Anterior cingulate cortex (tissue), 58 donors: ENCODE measurements at places on chromosomes 13 and 19.

- DNase-seq = no peak
Observed at GRCh38 chr13:51782026-51782710, 21.8 kb downstream of the DHRS12 start.

GRCh38 chr13:87884884-87885283 lies 213.7 kb downstream of the SLITRK5 start:
- no peak for DNase-seq

DNA sequence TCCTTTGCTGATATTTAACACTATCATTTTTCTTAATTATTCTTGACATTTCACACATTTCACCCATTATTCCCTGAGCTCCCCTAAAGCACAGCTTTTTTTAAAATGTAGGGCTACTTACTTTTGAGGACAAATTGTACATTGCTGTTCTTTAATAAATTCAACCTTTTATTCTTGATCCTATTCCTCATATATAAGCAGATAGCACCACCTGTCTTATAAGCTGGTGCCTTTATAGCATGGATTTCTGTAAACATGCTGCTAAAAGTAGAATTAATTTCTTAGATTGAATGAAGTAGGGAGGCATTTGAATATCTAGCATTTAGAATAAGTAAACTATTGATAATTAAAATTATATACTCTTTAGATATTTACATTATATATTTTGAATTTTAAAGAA lies 603.4 kb upstream of the PCDH9 start:
- no peak for DNase-seq

DNA sequence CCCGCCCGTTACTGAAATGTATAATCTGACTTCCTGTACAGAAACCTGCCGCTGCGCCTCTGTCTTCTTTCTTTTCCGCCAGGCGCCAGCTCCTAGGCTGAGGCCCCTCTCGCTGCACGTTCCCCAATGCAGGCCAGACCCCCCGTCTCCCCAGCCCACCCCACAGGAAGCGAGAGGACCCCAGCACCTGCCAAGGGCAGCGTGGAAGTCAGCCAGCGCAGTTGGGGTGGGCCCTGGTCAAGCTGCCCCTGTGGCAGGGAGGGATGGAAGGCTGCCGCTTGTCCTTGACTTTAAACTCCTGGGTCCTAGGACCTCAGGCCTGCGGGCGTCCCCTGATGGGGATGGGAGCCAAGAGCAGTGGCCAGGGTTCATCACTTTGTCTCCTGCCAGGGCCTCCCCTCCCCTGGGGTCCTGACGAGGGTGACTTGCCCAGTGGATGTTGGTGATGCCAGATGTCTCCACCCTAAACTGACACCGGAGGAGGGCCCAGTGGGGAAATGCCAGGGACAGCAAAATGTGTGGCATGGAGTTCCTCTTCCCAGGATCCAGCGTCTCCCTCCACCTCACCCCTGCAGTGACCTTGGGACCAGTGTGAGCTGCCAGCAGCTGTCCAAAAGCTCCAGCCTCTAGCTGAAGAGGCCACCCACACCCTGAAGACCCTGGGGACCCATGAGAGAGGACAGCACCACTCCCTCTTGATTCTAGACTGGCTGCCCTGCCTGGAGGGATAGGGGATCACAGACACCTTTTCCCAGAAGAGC lies 8.5 kb upstream of the MARCHF2 start:
- DNase-seq = no peak

DNA sequence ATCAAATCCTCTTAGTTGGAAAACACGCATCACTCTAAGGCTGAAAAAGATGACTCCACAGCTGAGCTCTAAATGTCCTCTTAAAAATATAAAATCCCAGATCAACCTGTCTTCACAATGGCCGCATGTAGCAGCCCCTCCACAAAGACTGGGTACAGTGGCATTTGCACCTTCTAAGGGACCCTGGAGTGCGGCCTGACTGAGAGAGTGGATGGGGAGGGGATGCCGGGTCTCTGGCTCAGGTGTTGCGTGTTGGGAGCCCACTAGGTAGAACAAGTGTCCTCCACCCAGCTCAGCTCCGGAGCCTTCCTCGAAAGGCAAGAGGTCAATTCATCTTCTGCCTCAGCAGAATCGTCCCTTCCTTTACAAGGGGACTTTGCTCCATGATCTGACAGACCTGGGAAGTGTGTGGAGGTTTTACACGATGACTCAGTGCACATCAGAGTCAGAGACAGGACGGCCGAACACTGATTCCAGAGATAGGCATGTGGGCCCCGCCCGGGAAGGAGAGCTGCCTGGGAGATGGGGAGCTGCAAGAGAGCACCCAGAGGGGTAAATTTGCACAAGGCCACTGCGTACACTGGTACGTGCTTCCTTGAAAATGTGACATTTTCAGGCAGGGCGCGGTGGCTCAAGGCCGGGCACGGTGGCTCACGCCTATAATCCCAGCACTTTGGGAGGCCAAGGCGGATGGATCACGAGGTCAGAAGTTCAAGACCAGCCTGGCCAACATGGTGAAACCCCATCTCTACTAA lies 23.5 kb upstream of the SLC15A1 start:
- DNase-seq = no peak

- no peak for DNase-seq
Observed at GRCh38 chr13:103935117-103935516, 868.9 kb upstream of the SLC10A2 start.

GRCh38 chr13:76697288-76697687 lies 188.9 kb downstream of the KCTD12 start:
- DNase-seq = no peak

DNA sequence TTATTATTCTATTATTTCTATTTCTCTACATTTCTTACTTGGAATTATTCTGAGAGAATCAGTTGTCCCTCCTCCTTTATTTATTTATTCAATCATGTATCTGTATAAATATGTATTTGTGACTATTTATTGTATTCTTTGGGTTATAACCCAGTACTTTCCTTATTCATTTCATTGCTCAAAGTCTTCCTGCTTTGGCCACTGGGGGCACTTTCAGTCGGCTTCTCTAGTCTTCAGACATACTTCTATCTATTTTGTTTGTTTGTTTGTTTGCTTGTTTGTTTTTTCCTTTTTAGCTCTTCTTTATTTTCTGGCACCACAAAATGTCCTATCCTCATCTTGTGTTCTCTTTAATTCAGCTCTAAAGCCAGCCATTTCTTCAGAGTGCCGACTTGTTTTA lies 260.4 kb downstream of the NALCN start:
- no peak for DNase-seq

DNA sequence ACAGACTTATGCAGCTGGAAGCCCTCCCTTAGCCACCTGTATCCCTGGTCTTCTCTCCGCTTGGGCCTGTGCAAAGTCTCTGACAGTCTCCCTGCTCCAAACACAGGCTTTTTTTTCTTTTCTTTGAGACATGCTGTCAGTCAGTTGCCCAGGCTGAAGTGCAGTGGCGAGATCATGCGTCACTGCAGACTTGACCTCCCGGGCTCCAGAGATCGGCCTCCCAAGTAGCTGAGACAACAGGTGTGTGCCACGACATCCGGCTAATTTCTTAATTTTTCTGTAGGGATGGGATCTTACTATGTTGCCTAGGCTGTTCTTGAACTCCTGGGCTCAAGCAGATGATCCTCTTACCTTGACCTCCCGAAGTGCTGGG lies 1.6 kb downstream of the MZF1 start:
- DNase-seq = no peak

DNA sequence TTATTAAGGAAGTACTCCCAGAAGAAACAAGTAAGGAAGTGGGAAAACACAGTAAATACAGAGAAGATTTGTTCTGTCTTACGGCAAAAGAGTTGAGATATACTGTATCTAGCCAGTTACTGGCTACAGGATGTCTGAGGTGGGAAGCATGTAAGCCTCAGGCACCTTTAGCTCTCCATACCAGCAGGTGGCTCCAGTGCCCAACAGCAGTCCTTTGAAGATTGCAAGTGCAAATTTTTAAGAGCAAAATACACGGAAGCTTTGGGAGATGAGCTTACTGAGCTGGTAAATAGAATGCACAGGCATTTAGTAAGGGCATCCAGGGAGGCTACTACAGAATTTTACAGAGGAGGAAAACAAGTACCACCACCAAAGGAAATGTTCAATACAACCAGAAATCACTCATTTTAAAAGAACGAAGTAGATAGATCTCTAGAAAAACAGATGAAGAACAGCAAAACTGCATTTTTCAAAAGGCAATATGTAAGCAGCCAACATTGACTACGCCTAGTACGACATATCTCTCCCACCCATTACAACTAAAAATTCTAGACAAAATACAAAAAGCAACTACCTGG lies 57.9 kb upstream of the VSTM2B start:
- DNase-seq = no peak

DNA sequence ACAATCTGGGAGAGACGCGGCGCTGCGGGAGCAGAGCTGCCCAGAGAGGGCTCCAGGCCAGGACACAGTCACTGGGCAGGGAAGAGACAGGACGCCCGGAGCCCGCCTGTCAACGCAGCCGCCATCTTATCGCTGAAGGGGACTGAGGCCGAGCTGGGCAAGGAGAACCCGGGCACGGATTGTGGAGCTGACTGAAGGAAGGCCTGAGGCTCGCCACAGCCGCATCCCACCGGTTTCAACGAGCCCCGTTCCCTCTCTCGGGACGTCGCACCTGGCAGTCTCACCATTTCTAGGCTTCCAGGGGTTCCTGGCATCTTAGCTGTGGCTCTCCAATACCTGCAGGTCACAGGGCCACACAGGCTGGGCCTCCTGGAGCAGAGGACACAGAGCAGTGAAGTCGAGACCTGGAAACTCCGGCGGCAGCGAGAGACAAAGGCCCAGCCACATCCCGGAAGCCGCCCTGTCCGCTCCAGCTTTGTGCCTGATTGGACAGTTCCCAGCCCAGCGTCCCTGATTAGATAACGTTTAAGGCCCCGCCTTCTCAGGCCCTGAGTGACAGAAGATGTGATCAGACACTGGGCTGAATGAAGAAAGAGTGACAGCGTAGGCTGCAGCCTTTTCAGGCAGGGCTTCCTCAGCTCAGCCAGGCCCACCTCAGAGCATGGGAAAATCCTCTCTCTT lies at the start of gene ZNF91:
ZNF91 (minus strand) TSS at position 431 of the 681 bp plus-strand sequence; CDS start at position 314, 117 bp downstream.
- DNase-seq = peak; percentile 90

DNA sequence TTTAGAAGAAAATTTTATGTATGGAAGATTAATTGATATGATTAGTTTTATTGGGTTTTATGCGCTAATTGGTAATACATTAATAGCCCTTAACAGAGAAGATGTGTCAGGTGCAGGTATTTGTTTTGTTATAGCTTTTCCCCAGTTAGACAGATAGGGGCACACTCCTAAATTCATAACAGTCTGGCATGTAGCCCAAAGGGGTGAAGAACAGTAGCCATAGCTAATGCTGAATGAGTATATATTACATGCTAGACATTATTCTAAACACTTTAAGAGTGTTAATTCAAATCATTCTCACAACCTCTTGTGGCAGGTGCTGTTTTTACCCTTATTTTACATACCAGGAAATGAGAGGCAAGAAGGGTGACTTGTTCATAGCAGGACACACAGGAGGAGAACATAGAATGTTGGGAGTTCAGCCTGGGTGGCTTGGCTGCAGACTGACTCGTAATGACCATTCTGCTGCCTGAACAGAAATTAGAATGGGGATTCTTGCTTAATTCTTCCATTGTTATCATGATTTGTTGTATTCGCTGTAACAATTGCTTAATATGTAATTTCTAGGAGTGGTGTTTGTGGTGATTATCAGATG lies 20.1 kb downstream of the PCCA start:
- no peak for DNase-seq

- no peak for DNase-seq
Observed at GRCh38 chr13:44388427-44389059, 14.9 kb downstream of the SERP2 start.

DNA sequence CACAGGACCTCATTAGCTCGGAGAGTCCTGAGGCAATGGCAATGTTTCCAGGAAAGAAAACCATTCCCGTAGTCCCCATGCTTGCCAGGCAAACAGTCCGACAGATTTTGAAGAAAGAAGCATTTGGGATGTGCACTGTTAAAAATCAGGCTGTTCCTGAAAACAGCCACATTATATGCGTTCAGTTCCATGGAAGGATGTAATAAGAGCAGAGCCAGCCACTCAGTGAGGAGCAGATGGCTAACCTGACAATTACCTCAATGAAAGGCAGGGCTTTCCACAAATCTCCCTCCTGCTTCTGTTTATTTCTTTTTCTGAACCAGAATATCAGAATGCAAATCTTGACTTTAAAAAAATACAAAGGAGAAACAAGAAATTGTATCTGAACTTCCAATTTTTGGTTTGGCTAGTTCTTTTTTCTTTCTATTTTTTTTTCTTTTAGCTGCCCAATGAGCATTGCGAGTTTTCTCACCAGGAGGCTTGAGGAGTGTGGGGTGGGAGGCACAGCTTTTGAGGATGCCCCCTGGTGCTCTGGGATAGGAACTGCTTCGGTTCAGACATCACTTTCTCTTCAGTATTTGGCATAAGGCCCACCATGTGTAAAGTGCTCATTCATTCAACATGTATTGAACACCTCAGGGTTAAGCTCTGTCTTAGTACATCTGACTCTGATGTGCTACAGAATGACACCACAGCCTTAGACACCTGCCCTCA lies 124.2 kb downstream of the TBC1D4 start:
- no peak for DNase-seq

GRCh38 chr19:45814166-45814780 lies 835 bp downstream of the RSPH6A start:
- DNase-seq = no peak

- no peak for DNase-seq
Observed at GRCh38 chr19:53034948-53035675, 9.4 kb upstream of the ERVV-2 start.

- DNase-seq = no peak
Observed at GRCh38 chr13:98570929-98571372, 6.0 kb downstream of the STK24 start.

GRCh38 chr19:51294211-51294976 lies 17.1 kb upstream of the IGLON5 start:
- DNase-seq = no peak

GRCh38 chr13:46553521-46553885 lies 533 bp downstream of the LRCH1 start:
- DNase-seq = no peak

DNA sequence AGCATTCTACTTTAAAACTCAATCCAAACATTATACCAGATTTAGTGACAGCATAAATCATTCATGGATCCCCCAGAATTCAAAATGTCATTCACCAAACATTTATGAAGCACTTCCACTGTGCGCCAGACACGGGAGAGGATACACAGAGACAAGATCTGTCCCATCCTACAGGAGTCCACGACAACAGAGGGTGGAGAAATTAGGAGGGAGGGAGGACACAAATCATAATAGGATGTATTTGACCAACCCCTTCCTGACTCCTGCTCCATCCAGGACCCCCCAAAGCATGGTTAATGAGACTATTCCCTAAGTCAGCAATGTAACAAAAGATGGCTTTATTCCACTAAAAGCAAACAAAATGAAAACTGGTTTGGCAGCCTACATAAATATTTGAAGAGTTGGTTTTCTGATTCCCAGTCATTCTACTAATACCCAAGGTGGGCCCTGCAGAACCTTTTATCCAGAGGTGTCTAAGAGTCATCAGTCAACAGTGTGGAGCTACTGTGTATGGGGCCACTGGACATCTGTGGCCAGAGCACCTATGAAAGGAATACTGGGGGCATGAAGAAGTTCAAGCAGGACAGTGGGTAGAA lies 62.8 kb upstream of the DOCK9 start:
- DNase-seq = no peak
